ENCODE measurements at places on chromosomes 2 and 18. TPM values are rescaled to one million over a fixed set of nuclear protein-coding genes. Genes with fewer than 3 reads are reported as not detected.

The ITPRIPL1 gene
- total RNA-seq = 1.4 TPM

The EML6 gene
- 0.16 TPM for total RNA-seq

- DNase-seq = no peak
Measured at GRCh38 chr2:37005118-37005868, 39.0 kb upstream of the STRN start.

The STK16 gene
- total RNA-seq = 17.1 TPM

GRCh38 chr2:233434666-233435330 lies 80.5 kb downstream of the DGKD start:
- no peak for DNase-seq

DNA sequence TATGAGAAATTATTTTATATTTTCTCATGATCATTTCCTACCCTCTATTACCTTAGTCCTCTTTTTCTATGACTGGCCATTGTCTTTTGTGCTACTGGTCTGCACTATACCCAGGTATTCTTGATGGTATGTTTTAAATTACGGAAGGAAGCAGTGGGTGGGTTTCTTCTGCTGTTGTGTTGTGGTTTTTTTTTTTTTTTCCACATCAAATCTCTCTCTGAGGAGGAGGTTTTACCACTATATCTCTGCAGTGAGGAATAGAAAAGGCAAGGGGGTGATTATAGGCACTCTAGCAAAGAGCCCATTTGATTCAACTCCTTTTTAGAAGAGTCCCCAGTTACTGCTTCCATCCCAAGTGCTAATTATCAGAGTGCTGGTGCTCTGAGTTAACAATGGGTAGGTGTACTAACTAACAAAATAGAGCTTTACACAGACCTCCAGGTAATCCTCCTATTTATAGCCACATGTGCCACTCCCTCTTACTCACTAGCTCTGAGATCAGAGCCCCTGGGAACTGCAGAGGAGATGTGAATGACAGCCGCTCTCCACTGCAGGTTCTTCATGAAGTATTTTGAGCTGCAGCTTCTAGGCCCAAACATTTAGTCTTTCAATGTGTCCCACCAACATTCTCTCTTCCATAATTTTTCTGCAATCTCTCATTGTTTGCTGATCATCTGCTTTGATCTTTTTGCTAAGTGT lies 301.6 kb upstream of the GULP1 start:
- DNase-seq = no peak

GRCh38 chr2:218406949-218407618 lies 7.4 kb downstream of the CTDSP1 start:
- DNase-seq = peak; percentile 88

- no peak for DNase-seq
Measured at GRCh38 chr2:237498341-237498740, 11.3 kb downstream of the MLPH start.

- DNase-seq = no peak
Measured at GRCh38 chr2:178998539-178998938, 51.4 kb downstream of the CCDC141 start.

The TRIM43 gene
- not detected for total RNA-seq

DNA sequence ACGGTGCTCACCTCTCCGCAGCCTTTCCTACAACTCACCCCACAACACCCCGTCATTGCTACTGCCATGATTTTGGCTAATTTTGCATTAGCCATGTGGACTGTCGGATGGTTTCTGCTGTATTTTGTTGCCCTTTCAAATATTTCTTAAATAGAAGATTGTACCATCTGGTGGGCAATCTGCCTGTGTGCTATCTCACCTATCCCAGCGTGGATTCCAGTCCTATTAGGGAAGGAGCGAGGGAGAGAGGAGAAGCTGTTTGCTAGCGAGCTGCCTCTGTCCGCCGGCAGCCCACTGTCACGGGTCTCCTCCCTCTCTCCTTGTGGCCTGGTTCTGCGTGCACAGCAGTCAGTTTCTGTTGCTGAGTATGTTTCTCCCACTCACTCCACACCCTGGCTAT lies 336.2 kb downstream of the TXNL1 start:
- DNase-seq = no peak

- DNase-seq = no peak
Measured at GRCh38 chr2:66874411-66874810, 439.5 kb downstream of the MEIS1 start.

DNA sequence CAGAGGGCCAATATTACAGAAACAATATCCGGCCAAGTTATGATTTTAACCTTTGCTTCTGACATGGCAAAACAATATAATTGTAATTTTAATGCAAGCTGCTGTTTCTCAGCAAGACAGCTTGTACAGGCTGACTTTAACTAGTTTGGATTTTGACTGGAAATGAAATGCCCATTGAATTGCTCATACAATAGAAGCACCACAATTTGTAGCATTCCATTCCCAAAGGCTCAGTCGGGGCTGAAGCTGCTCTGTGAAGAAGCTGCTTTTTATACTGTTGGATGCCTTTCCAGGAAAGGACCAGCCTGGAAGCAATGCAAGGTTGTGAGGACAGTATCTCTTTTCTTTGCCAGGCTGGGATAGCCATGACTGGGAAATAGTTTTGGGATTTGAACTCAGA lies 677.0 kb upstream of the FANCL start:
- no peak for DNase-seq

The GCG gene
- total RNA-seq = not detected

DNA sequence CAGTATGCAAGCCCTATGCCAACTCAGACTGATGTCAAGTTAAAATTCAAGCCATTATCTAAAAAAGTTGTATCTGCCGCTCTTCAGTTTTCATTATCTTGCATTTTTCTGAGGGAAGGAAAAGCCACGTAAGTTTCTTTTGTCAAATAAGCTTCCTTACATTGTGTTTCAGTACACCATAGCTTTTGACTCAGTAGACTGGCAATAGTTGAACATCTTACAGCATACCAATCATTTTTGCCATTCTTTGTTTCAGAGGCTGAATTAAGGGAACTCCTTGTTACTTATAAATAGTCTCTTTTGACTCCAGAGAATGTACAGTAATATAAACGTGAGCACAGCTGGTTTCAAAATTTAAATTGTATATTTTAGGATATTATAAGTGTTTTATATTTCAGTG lies 120.6 kb downstream of the EHBP1 start:
- DNase-seq = no peak

The SLC20A1 gene
- 10.2 TPM for total RNA-seq

GRCh38 chr2:219285894-219286425 lies 6.8 kb downstream of the DNAJB2 start:
- no peak for DNase-seq

GRCh38 chr2:11097854-11098387 lies 57.3 kb upstream of the SLC66A3 start:
- DNase-seq = no peak

The SOWAHC gene
- 2.5 TPM for total RNA-seq

Measured in Right ventricle myocardium inferior (tissue), 1 donor.